ENCODE measurements at places on chromosomes 16 and 17. TPM values are rescaled to one million over a fixed set of nuclear protein-coding genes. Genes with fewer than 3 reads are reported as not detected.

The CMTM2 gene
- total RNA-seq, result not detected

The CSH2 gene
- total RNA-seq, result not detected

The CCDC200 gene
- not detected for total RNA-seq

The CACNG4 gene
- total RNA-seq, result not detected

The SALL1 gene
- total RNA-seq, result 0.16 TPM

The ZMYND15 gene
- 0.18 TPM for total RNA-seq

The MILR1 gene
- total RNA-seq, result 52.5 TPM

The GAS7 gene
- total RNA-seq, result 22.2 TPM

The TBC1D3I gene
- total RNA-seq, result 0.09 TPM

The TMC8 gene
- total RNA-seq, result not detected

The HP gene
- total RNA-seq, result not detected

The HSF5 gene
- total RNA-seq, result 0.16 TPM

The CISD3 gene
- 6.5 TPM for total RNA-seq

The ERBB2 gene
- total RNA-seq, result 37.4 TPM

The UTP4 gene
- total RNA-seq, result 29.3 TPM

The RRN3 gene
- 26.1 TPM for total RNA-seq

The KRTAP9-8 gene
- total RNA-seq, result not detected

The SLC13A2 gene
- not detected for total RNA-seq

The PRR35 gene
- total RNA-seq, result not detected

The MYH1 gene
- total RNA-seq, result 0.08 TPM

The CYBA gene
- 41.5 TPM for total RNA-seq

The METTL2A gene
- total RNA-seq, result 7.2 TPM

The RAC3 gene
- 6.2 TPM for total RNA-seq

The PRSS8 gene
- not detected for total RNA-seq

The RNF227 gene
- total RNA-seq, result 2.8 TPM

The CHST5 gene
- total RNA-seq, result not detected

The RCVRN gene
- total RNA-seq, result not detected

The RNF112 gene
- 2.3 TPM for total RNA-seq

The GDPD1 gene
- 0.49 TPM for total RNA-seq
